Head of caudate nucleus (tissue), 42 donors: ENCODE measurements at places on chromosomes 1 and 21.

DNA sequence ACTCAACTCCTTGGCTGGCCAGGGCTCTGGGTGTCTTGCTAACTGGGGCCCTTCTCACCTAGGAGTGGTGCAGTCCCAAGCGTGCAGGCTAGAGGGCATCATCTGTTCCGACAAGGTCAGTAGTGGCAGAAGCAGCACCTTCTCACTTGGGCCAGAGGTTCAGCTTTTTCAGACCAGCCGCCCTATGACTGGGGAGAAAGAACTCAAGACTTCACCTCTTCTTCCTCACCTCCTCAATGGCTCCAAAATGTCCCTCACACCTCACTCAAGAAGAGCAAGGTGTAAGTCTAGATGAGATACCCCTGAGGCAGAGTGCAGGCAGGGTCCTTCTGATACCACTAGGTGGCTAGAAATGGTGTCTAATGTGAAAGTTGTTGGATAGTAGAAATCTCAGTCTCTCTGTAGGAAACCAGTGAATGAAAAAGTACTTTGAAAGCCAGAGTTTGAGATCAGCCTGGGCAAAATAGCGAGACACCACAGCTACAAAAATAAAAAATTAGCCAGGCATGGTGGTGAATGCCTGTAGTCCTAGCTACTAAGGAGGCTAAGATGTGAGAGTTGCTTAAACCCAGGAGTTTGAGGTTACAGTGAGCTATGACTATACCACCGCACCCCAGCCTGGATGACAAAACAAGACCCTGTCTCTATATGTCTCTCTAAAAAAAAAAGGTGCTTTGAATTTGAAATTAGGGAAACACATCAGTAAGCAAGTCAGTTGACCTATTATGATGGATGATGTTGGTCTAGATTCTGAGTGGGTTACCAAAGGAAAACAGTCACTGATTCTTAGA is 8.6 kb upstream of the IL20 start:
- DNase-seq, result no peak

DNA sequence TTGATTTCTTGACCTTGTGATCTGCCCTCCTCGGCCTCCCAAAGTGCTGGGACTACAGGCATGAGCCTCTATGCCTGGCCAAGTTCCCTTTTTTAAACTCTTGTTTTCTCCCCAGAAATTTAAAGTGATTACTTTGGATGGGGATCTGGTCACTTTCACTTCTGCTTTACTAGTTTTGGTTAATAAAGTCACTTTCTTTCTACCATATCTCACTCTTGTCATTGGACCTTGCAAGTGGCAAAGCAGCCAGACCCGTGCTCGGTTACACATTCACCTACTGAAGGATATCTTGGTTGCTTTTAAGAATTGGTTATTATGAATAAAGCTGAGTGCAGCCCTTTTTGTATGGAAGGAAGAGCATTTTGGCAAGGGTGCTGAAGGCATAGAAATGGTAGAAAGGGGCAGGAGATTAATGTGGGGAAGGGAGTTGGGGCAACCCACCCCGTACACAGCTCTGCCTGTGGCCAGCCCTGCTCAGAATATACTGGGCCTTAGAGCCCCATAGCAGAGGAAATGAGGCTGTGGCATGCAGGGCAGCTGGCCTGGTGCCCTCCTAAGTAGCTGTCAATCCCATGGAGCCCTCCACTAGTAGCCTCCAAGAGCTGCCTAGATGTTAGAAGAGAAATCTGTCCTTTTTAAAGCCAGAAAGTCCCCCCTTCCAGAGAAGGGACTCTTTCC is 40.7 kb downstream of the CD2 start:
- no peak for DNase-seq

DNA sequence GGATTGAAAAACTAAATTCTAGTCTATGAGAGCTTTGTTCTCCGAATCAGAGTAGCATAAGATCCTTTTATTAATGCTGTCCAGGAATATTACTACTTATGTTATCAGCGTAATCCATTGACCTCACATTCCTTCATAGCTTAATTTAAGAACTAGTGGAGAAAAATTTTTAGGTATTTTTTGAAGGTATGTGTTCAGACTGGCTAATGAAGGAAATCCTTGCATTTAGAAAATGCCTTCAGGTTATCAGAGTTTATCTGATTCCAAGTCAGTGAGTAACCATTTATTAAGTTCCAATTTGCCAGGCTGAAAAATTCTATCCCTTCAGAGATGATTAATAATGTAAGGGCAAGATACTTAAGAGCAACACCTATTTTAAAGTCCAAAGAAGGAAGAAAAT is 338.2 kb upstream of the B3GALT2 start:
- no peak for DNase-seq

- no peak for DNase-seq
Observed at GRCh38 chr1:164702216-164702615, 143.2 kb downstream of the PBX1 start.

DNA sequence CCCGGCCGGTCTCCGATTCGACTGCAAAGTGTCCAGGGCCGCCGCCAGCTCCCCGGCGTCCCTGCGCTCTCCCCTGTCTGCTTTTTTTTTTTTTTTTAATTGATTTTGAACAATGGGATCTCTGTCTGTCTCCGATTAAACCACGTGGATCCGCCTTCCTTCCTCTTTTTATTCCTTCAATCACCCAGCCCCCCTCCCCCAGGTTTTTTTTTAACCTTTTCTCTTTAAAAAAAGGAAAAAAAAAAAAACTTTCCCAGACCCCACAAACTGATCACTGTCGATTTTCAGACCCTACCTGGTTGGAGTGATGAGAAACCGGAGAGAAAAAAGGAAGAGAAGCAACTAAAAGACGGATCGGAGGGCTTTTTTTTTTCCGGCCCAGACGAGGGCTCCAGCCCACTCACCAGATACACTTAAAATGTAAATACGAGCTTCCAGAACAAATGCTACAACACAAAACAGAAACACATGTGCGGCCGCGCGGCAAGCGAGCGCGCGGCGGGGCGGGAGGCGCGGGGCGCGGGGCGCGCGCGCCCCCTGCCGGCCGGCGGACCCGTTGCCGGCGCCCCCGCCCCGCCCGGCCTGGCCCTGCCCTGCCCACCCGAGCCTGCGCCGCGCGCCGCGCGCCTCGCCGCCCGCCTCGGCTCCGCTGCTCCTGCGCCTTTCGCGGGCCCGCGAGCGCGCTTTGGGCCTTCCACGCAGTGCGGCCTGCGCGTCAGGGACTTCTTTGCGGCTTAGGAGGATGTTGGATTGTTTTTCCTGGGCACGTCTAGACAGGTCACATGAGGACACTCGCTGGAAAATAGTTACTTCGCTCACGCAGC is at the start of gene RCC2:
Gene RCC2, minus strand, starts transcription at position 428 of the 824 bp plus-strand sequence. CDS start 1,163 bp downstream, outside the sequence.
- peak; percentile 65 for DNase-seq

GRCh38 chr1:245551536-245551935 is 396.8 kb downstream of the KIF26B start:
- no peak for DNase-seq

DNA sequence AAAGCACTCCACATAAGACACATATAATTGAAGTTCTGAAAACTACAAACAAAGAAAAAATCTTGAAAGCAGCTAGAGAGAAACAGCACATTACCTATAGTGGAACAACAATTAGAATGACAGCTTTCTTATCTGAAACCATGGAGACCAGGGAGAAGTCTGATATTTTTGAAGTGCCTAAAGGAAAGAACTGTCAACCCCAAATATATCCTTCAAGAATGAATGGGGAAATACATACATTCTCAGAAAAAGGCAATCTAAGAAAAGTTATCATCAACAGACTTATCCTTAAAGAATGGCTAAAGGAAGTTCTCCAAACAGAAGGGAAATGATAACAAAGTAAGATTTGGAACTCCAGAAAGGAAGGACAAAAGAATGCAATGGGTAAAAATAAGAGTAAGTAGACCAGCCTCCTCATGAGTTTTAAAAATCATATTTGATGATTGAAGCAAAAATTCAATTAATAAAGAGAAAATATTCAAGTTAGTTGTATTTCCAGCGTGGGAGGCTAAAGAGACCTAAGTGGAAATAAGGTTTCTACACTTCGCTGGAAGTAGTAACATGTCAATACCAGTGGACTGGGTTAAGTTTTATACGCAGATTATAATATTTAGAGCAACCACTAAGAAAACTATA is 170.8 kb upstream of the SAMSN1 start:
- DNase-seq, result no peak
